ENCODE measurements at places on chromosomes 6 and 20.

GRCh38 chr6:35719830-35720733, 16.8 kb upstream of the ARMC12 start:
- DNase-seq: peak; percentile 81

GRCh38 chr6:71489736-71490135, 201.1 kb downstream of the OGFRL1 start:
- no peak for DNase-seq

DNA sequence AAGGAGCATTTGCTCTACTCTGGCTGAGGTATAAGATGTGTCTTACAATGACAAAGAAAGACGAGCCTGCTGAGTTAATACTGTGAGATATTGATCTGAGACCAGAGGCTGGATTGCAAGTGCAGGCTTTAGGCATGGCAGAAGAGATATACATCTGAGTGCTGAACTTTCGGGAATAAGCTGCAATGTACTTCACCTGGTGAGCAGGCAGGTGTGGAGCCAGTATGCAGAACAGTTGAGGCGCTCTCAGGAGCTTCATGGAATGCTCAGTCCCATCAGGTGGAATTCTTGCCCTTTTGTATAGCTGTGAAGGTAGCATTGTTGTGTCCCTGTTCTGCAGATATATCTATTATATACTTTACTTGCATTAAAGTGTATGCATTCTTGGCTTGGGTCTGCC, 179.3 kb upstream of the RIMS1 start:
- no peak for DNase-seq

DNA sequence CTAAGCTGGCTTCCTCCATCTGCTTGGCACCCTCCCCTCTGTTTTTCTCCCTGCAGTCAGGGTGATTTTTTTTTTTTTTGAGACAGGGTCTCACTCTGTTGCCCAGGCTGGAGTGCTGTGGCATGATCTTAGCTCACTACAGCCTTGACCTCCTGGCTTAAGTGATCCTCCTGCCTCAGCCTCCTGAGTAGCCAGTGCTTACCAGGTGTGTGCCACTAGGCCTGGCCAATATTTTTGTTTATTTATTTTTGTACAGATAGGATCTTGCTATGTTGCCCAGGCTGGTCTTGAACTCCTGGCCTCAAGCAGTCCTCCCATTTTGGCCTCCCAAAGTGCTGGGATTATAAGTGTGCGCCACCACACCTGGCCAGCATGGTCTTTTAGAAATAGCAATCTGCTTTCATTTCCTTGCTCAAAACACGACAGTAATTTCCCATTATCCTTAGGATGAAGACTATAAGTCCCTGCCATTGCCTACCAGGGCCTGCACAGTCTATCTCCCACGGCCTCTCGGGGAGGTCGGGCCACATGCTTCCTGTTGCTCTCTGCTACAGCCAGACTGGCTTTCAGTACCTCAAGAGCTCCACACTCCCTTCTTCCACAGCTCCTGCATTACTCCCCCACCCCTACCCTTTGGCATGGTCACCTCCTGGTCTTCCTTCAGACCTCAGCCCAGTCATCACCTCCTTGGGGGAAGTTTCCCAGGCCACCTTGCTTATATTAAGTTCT, 11.1 kb upstream of the CD164 start:
- no peak for DNase-seq

DNA sequence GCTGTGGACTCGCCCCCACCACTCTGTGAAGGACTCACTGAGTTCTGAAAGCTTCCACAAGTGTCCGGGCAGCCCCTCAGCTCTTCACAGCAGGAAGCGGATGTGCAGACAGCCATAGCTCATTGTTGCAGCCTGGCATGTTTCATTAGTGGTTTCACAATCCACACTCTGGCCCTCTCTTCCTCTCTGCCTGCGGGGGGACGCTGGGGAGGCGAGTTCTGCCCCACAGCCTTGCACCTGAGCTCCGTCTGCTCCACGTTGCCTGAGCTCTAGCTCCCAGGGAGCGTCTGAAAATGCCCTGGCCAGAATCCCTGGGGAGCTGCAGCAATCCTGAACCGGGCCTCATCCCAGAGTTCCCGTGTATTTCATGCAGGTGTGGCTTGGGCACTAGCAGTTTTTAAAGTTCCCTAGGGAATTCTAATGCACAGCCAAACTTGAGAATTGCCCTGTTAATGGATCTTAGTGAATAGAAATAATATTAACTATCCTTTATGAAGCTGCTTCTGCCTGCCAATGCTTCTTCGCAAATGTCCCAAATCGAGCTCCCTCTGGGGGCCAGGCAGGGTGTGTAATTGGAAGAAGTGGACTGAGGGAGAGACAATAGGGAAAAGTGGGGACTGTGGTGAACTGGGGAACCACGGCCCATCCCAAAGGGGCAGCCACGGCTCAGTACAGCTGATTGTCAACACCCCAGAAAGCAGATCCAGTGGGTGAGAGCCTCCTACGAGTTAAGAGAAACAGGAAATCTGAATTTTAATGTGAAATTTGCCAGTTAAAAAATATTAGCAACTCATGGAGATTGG, 51.5 kb downstream of the CTCFL start:
- peak; percentile 69 for DNase-seq

GRCh38 chr6:134345789-134346188, 27.9 kb upstream of the SGK1 start:
- peak; percentile 62 for DNase-seq

DNA sequence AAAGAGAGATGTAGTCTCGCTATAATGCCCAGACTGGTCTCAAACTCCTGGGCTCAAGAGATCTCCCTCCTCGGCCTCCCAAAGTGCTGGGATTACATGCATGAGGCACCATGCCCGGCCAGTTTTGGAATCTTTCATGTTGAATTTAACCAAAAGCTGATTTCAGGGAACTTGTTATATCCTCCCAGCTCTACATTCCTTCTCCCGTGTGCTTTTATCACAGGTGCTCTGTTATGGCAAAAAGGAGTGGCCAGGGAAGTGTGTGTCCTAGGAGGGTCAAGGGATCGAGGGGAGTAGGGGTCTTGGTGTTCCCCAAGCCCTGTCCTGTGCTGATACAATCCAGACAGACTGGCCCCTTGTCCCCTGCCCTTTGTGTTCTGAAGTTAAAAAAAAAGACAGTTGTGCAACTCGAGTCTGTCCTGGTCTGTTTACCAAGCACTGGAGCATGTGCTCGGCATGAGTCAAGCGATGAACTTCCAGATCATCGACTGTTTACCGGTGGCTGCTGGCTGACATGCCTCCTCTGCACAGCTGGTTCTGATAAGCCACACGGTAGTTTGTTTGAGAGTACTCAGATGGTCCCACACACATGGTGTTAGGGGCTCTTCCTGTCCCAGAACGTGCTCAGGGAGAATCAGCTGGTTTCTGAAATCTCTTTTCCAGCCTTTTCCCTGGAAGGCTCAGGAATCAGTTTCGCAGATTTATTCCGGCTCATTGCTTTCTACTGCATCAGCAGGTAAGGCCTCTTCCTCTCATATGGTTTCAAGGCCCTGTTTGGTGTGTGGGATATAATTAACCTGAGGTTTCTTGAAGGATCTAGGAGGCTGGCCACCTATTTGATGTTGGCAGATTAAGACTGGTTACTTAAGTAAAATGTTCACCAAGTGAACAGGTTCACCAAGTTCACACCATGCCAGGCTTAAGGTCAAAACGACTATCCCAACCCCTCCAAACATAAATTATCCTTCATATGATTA, 52.6 kb upstream of the NAA20 start:
- no peak for DNase-seq

- DNase-seq: no peak
These were observed 90.9 kb downstream of the BMP7 start for GRCh38 chr20:57175397-57176010.

DNA sequence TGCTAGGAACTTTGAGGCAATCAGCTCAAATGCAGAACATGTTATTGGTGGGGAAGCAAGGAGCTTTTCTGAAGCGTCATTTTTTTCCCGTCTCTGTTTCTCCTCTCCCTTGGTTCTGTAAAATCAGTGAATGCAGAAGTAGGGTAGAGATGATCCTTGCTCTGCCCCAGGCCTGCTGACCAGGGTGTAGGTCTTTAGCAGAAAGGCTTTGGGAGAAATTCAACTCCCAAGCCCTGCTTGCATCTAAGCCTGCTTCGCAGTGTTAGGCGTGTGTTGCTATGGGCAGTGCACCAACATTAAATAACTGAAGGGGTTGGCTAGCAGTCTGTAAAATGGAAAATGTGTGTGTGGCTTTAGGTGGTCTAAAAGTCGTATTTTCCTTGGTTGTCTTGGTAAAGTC, 45.9 kb downstream of the SASH1 start:
- peak; percentile 43 for DNase-seq

- DNase-seq: no peak
These were observed 241.4 kb downstream of the EPHA7 start for GRCh38 chr6:93177918-93178317.

- peak; percentile 76 for DNase-seq
These were observed 46.0 kb upstream of the PTPN1 start for GRCh38 chr20:50464026-50464724.

GRCh38 chr20:3000852-3001523, 42.4 kb upstream of the GNRH2 start:
- no peak for DNase-seq

GRCh38 chr6:163367497-163368183, 46.9 kb upstream of the QKI start:
- no peak for DNase-seq

DNA sequence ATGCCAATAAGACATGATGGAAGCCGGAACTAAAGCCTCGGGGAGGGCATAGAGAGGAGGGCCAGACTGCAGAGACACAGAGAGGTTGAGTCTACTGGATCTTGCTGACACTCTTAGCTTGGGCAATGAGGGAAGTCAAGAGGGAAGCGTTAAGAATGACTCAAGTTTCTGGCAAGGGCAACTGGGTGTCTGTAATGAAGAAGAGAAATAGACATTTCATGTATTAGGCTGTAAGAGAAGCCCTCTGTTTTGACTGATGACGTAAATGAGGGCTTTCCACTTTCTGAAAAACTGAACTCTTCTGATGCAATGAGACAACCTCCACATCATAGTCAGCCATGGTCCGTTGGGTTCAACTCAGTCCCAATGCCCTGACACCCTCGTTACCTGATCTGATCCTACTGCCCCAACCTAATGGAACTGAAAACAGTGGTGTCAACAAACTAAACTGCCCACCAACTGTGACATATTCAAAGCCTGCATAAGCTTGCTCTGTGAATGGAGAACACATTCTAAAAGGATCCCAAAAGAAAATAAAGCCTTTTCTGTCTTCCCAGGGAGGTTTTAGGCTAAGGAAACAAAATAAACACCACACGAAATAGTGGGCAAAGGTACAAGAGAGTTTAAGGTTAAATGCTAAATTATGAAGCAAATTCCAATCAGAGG, 45.8 kb upstream of the PNRC1 start:
- peak; percentile 32 for DNase-seq

- no peak for DNase-seq
These were observed 29.3 kb downstream of the KCNK5 start for GRCh38 chr6:39199976-39200375.

GRCh38 chr6:149963462-149964307, at the start of gene ULBP1:
Gene ULBP1 (plus strand): TSS chr6:149963943. CDS start chr6:149964050, 107 bp downstream.
- DNase-seq: peak; percentile 90

- no peak for DNase-seq
These were observed 75.3 kb upstream of the RIPOR2 start for GRCh38 chr6:25010902-25011625.

GRCh38 chr6:15751721-15752350, 89.0 kb upstream of the DTNBP1 start:
- no peak for DNase-seq

GRCh38 chr20:57938158-57939108, 228.6 kb upstream of the PMEPA1 start:
- no peak for DNase-seq

GRCh38 chr6:52230685-52231084, 13.6 kb downstream of the IL17F start:
- no peak for DNase-seq

GRCh38 chr6:96237638-96238347, 222.0 kb downstream of the FUT9 start:
- DNase-seq: no peak

- DNase-seq: no peak
These were observed 20.6 kb downstream of the EPHA7 start for GRCh38 chr6:93398723-93399122.

- no peak for DNase-seq
These were observed 73.7 kb upstream of the PTCHD4 start for GRCh38 chr6:48184648-48185047.

- no peak for DNase-seq
These were observed 816.5 kb downstream of the KIF16B start for GRCh38 chr20:15756754-15757115.

DNA sequence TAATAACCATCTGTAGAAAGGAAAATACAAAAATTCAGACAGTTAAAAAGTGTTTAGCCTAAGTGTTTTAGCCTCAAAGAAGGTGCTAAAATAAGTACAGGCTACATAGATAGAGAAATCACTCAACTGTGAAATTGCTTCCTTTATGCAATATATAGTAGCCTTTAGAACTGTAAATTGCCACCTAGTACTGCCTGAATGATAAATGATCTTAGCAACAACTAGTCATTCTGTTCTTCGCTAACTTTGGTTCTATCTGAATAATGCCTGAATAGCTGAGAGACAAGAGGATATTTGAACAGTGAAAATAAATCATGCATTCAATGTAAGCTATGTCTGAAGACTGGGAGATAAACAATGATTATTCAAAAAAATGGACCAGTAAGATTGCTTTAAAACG, 603.3 kb upstream of the PTCHD4 start:
- DNase-seq: no peak

GRCh38 chr6:112575309-112575834, 228.2 kb downstream of the RFPL4B start:
- DNase-seq: no peak

DNA sequence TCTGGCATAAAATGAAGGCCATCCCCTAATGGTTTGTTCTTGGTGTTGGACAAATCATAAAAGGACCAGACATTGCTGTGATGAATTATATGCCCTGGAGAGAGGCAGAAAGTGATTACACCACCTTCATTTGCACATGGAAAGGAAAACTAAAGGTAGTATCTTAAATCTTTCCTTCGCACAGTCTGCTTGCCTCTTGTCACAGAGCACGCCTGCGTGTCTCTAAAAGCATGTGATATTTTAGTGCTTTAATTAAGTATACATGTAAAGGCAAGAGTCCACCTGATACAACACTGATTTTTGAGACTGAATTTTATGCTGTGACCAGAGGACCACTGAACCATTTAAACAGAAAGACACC, 28.8 kb upstream of the PLAGL1 start:
- no peak for DNase-seq

GRCh38 chr6:111572216-111572706, 33.4 kb downstream of the TRAF3IP2 start:
- DNase-seq: no peak
